ENCODE measurements at places on chromosomes 4 and X. TPM values are rescaled to one million over a fixed set of nuclear protein-coding genes. Genes with fewer than 3 reads are reported as not detected.

GRCh38 chr4:158397781-158398180, 123.9 kb upstream of the RXFP1 start:
- H3K4me3 ChIP-seq: no peak overlapping the region
- H3K36me3 ChIP-seq: no peaks in the 10 kb centered on the region
- no peak overlapping the region for H3K27ac ChIP-seq
- no peaks in the 10 kb centered on the region for H3K27me3 ChIP-seq
- H3K4me1 ChIP-seq: no peaks in the 10 kb centered on the region

GRCh38 chrX:113980953-113981352, 602.9 kb upstream of the HTR2C start:
- no peak overlapping the region for H3K4me3 ChIP-seq
- DNase-seq: no peak
- H3K27ac ChIP-seq: no peak overlapping the region

ARHGAP6 gene
- 16.7 TPM for total RNA-seq

RAB9B gene
- total RNA-seq: 0.59 TPM

DNA sequence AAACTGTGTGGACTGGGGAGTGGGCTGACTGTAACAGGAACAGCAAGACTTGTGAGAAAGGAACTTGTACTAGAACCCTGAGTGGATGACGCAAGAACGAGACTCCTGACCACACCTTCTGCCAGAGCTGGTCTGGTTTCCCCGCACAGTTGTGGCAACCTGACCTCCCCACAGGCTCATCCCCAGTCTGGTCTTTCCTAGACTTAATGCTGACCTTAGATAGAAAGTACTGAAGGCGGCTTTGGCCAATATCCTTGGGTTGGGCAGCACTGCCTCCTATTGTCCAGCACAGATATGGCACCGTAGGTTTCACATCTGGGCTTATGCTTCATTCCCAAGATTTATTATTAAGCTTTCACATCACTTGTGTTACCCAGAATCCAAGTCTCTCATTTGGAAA, 137.8 kb upstream of the FRG1 start:
- H3K4me1 ChIP-seq: no peaks in the 10 kb centered on the region
- no peak for DNase-seq
- H3K27ac ChIP-seq: no peak overlapping the region
- H3K4me3 ChIP-seq: no peak overlapping the region

GRCh38 chr4:89829470-89830138, 7.4 kb downstream of the SNCA start:
- no peak overlapping the region for H3K27ac ChIP-seq
- DNase-seq: peak; percentile 63
- H3K4me1 ChIP-seq: peaks cover 5% of the 10 kb centered on the region
- no peaks in the 10 kb centered on the region for H3K27me3 ChIP-seq
- H3K4me3 ChIP-seq: no peak overlapping the region

DNA sequence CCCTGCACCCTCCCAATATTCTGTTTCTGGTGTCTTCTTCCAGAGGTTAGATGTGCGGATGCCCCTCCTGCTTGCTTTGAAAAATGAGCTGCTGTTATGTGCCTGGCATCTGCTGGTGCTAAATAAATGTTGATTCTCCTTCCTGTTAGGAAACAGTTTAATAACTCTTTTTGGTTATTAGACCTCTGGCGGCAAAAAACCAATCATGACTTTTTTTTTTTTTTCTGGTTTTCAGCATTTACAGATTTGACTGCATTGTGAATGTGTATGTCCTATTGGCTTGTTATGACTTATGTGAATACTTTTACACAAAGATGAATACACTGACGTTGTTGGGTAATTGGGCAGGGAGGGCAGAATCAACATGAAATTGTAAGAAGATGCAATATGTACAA, 13.6 kb upstream of the TMEM156 start:
- H3K27ac ChIP-seq: peak overlapping the region; percentile 88
- H3K36me3 ChIP-seq: no peaks in the 10 kb centered on the region
- DNase-seq: no peak

DNA sequence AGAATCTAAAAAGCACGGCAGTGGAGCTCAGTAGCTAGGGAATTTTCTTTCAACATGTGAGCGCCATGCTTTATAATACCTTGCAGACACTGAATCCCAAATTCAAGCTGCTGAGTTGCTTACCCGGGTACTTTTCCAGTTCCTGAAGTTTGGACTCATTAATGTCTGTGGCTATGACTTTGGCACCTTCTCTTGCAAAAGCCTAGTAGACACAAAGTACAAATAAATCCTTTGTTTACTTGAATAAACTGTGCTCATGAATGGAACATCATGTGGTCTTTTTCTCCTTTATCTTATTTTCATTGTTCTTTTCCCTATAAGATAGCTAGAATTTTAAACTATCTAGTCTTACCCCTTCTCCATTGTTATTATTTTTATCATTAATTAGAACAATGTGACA, 4.6 kb downstream of the BDH2 start:
- no peak overlapping the region for H3K4me3 ChIP-seq
- H3K36me3 ChIP-seq: peaks cover 34% of the 10 kb centered on the region
- no peak overlapping the region for H3K27ac ChIP-seq
- DNase-seq: no peak

DNA sequence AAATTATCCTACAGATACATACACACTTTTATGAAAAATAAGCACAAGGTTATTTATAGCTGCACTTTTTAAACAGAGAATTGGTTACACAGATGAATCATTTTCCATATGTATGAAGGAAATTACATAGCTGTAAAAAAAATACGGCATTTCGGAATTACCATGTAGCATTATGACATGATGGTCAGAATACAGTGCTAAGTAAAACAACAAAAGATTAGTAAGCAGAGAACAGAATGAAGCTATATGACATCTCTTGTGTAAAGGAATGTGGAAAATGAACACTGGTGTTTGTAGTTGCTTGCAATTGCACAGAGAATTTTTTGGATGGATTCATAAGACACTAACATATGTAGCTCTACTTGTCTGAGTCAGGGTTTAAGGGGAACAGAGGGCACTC, 1222.0 kb upstream of the PRKX start:
- no peaks in the 10 kb centered on the region for H3K4me1 ChIP-seq
- DNase-seq: no peak
- H3K4me3 ChIP-seq: no peak overlapping the region
- no peaks in the 10 kb centered on the region for H3K36me3 ChIP-seq
- H3K27ac ChIP-seq: peak overlapping the region; percentile 24

DNA sequence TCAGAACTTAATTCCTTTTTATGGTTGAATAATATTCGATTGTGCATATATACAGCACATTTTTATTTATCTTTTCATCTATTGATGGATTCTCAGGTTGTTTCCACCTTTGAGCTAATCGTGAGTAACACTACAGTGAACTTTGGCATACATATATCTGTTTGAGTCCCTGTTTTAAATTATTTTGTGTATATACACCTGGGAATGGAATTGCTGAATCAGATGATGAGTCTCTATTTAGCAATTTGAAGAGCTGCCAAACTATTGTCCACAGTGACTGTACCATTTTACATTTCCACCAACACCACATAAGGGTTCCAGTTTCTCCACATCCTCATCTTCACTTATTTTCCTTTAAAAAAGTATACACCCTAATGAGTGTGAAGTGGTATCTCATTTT, 166.2 kb upstream of the FGF13 start:
- H3K4me1 ChIP-seq: no peaks in the 10 kb centered on the region
- H3K27ac ChIP-seq: no peak overlapping the region
- no peaks in the 10 kb centered on the region for H3K36me3 ChIP-seq
- H3K4me3 ChIP-seq: no peak overlapping the region
- no peak for DNase-seq

VCX gene
- total RNA-seq: not detected

TMEM271 gene
- not detected for total RNA-seq

GRCh38 chr4:7624396-7624980, 189.8 kb upstream of the PSAPL1 start:
- DNase-seq: no peak
- peaks cover 10% of the 10 kb centered on the region for H3K27me3 ChIP-seq
- H3K4me3 ChIP-seq: no peak overlapping the region
- H3K27ac ChIP-seq: no peak overlapping the region

GPR50 gene
- not detected for total RNA-seq

DNA sequence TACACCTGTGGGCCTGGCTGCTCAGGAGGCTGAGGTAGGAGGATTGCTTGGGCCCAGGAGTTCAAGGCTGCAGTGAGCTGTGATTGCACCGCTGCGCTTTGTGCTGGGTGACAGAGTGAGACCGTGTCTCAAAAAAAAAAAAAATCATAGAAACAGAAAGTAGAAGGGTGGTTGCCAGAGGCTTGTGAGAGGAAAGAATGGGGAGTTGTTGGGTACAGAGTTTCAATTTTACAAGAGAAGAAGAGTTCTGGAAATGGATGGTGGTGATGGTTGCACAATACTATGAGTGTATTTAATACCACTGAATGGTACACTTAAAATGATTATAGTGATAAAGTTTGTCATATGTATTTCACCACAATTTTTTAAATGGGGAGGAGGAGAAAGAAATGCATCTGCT, 10.2 kb upstream of the GLOD5 start:
- no peaks in the 10 kb centered on the region for H3K4me1 ChIP-seq
- H3K4me3 ChIP-seq: no peak overlapping the region
- no peaks in the 10 kb centered on the region for H3K36me3 ChIP-seq
- DNase-seq: no peak
- H3K27me3 ChIP-seq: no peaks in the 10 kb centered on the region

DNA sequence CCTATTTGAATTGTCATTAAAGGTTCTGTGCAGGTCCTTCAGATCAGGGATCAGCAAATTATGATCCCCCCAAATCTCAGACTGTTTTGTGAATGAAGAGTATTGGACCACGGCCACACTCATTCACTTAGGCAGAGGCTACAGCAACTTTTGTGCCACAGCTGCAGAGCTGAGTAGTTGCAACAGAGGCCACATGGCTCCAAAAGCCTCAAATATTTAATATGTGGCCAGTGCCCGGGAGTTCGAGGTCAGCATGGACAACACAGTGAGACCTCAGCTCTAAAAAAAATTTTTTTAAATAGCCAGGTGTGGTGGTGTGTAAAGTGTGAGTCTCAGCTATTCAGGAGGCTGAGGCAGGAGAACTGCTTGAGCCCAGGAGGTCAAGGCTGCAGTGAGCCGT, 100.7 kb downstream of the NSUN7 start:
- H3K4me3 ChIP-seq: no peak overlapping the region
- no peak for DNase-seq
- H3K4me1 ChIP-seq: no peaks in the 10 kb centered on the region
- H3K36me3 ChIP-seq: no peaks in the 10 kb centered on the region
- no peaks in the 10 kb centered on the region for H3K27me3 ChIP-seq
- no peak overlapping the region for H3K27ac ChIP-seq

VSIG1 gene
- 1.6 TPM for total RNA-seq

DNA sequence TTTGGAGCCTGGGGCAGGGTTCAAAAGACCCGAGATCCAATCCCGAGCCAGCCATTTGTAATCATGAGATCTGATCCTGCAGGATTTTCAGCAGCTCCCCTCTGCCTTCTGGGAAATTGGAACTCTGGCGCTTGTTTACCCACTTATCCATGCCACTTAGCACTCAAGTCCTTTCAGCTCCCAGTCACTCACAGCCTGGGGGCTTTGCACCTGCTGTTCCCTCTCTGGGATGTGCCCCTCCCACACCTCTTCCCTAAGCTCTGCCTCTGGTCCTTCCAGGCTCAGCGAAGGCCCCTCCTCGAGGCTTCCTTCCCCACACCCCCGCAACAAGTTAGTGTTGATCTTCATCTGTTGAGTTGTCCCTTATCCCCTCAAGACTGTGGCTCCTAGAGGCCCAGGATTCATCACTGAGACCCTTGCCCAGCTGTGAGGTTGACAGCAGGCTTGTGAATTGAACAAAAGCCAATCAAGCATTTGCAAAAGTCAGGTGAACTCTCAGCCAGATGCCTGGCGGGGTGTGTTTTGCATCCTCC, 99.1 kb upstream of the AFAP1 start:
- H3K27ac ChIP-seq: no peak overlapping the region
- no peaks in the 10 kb centered on the region for H3K4me1 ChIP-seq
- H3K27me3 ChIP-seq: no peaks in the 10 kb centered on the region
- no peak overlapping the region for H3K4me3 ChIP-seq
- no peaks in the 10 kb centered on the region for H3K36me3 ChIP-seq

- no peak overlapping the region for H3K27ac ChIP-seq
- no peaks in the 10 kb centered on the region for H3K4me1 ChIP-seq
- H3K27me3 ChIP-seq: no peaks in the 10 kb centered on the region
- no peak for DNase-seq
- no peaks in the 10 kb centered on the region for H3K36me3 ChIP-seq
These were observed 31.1 kb downstream of the ART3 start for GRCh38 chr4:76105652-76106051.
